ENCODE measurements at places on chromosomes 7 and 10. TPM values are rescaled to one million over a fixed set of nuclear protein-coding genes. Genes with fewer than 3 reads are reported as not detected.

GRCh38 chr7:480531-481218 is 39.0 kb downstream of the PDGFA start:
- no peaks in the 10 kb centered on the region for H3K4me1 ChIP-seq
- no peak for DNase-seq
- no peaks in the 10 kb centered on the region for H3K36me3 ChIP-seq
- peaks cover 2% of the 10 kb centered on the region for H3K27me3 ChIP-seq
- no peak overlapping the region for H3K4me3 ChIP-seq
- H3K27ac ChIP-seq = no peak overlapping the region

- no peaks in the 10 kb centered on the region for H3K36me3 ChIP-seq
- H3K27ac ChIP-seq = no peak overlapping the region
- no peak for DNase-seq
- no peak overlapping the region for H3K4me3 ChIP-seq
- no peaks in the 10 kb centered on the region for H3K27me3 ChIP-seq
These were observed 105.5 kb downstream of the ACTR3B start for GRCh38 chr7:152865011-152865410.

Gene GIMAP5
- 53.8 TPM for total RNA-seq

Gene KLF14
- not detected for total RNA-seq

DNA sequence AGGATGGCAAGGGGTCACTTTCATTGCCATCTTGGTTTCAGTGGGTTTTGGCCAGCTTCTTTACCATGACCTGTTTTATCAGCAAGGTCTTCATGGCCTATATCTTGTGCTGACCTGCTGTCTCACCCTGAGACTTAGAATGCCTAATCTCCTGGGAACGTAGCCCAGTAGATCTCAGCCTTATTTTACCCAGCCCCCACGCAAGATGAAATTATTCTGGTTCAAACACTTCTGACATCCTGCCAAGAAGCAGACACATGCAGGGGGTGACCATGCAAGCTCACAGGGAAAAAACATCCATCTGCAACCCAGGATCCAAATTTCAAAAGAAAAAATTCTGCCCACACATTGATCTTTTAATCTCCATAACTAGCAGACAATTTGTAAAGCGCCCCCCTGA is 88.4 kb upstream of the EEPD1 start:
- H3K4me1 ChIP-seq = no peaks in the 10 kb centered on the region
- H3K27me3 ChIP-seq = peaks cover 9% of the 10 kb centered on the region

GRCh38 chr7:84617265-84618030 is 422.9 kb upstream of the SEMA3A start:
- no peak overlapping the region for H3K27ac ChIP-seq
- no peak overlapping the region for H3K4me3 ChIP-seq
- no peak for DNase-seq

DNA sequence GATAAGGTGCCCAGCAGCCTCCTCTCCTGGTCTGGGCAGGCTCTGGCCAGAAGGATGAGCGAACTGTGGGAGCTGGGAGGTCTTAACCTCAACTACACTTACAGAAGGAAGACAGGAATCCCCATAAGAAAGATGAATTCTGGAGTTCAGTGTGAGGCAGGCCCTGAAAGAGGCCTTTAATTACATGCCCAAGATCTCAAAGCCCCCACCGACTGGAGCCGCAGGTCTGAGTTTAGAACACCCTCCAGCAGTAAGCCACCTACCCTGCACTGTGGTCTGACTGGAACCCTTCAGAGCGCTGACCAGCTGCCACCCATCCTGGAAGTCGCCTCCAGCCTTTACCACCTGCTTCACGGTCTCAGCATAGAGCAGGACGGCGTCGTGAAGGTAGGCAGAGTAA is 28.2 kb upstream of the ACSL5 start:
- DNase-seq = no peak
- H3K27ac ChIP-seq = no peak overlapping the region
- H3K4me1 ChIP-seq = no peaks in the 10 kb centered on the region
- H3K4me3 ChIP-seq = no peak overlapping the region

DNA sequence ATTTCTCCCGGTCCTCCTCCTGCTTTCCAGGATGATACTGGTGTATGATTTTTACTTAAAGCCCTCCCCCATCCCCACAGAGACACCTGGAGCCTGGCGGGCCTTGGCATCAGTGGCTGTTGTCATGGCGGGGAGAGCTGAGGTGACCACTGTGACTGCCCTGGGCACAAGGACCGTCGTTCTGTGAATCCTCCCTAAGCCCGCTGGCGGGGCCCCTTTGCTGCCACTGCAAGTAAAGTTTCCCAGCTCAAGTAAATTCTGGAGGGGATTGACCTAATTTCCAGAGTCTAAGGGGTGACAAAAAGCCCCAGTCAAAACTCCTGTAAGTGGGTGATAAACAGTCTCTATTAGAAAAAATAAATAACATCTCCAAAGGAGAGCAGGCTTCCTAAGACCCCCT is 393.2 kb upstream of the PODXL start:
- H3K4me1 ChIP-seq = no peaks in the 10 kb centered on the region
- H3K4me3 ChIP-seq = no peak overlapping the region
- H3K27ac ChIP-seq = no peak overlapping the region
- H3K27me3 ChIP-seq = peaks cover 5% of the 10 kb centered on the region

DNA sequence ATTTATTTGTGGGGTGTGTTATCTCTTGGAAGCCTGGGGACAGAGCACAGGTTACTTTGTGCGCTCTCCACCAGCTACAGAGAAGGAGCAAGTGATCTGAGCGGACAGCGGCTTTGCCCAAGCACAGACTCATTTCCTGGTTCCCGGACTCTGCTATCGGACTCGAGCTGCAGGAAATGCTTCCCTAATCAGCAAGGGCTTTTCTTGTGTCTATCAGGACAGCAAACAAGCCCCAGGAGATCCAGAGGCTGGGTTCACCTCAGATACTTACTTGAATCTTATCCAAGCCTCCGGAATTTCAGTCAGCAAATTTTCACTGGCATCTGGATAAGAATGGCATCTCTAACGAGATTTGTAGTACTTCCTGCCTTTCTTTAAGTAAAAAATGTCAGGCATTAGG is 27.8 kb downstream of the MRC1 start:
- H3K4me1 ChIP-seq = no peaks in the 10 kb centered on the region
- no peak overlapping the region for H3K4me3 ChIP-seq
- H3K36me3 ChIP-seq = no peaks in the 10 kb centered on the region
- no peak for DNase-seq
- no peak overlapping the region for H3K27ac ChIP-seq

All from activated T-helper 1 cell treated with anti-CD3 and anti-CD28 coated beads, Interleukin-12 subunit alpha, Interleukin-12 subunit beta, Interleukin-2, Interleukin-4 antibody, amounts not matched to agents 30 ng/mL and 10 ng/mL and 1 ng/mL, durations not matched to agents 14 hours and 24 hours and 36 hours (primary cell).